Stimulated activated CD4-positive, alpha-beta T cell treated with anti-CD3 and anti-CD28 coated beads, Interleukin-4, amount 100 ng/mL, for 1 hour (primary cell): ENCODE measurements at places on chromosomes 7 and 10.

DNA sequence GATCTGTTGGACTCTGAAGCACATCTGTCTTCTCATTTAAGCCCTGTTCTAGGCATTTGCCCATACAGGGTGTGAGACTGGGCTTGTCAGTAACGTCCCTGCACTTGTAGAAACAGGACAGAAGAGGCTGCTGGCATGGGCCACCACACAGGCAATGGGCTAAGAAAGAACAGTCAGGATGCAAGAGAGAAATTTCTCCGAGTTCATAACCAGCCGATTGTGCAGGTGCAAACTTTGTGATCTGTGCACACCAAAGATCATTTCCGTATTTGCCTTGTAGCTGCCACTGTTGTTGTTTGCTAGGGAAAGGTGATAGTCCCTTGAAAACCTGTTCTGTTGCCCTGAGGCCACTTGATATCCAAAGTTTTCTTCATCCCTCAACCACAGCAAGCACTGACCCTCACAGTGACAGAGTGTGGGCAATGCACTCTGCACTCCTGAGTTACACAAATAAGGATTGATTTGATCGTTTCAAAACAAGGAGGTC is 20.3 kb downstream of the KLF6 start:
- DNase-seq: no peak

DNA sequence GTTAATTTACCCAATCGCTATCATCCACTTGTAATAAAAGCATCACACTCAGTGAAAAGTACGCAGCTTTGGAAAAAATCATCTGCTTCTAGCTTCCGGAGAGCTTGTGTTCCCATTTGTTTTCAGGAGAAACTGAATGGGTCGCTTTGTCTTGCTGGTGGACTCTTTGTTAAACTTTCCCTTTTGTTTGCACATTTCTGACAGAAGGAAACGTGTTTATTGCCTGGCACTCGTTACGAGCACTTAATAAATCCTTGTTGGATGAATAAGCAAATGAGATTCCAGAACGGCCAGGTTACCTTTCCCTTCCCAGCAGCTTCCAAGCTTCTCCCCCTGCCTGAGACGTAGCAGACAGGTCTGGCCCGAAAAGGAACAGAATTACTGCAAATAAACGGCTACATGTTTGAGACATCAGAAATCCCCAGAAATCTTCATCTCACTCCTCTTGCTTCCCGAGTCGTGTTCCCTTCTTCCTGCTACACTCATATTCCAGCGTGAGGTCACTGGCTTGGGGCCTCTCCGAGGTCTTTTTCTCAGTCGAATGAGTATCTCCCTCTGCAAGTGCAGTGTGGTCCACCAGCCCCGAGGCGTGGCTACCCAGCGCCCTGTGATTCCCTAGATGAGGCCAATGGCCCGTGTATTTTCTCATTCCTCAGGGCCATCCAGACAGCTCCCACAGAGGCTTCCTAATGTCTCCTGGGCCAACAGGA is 167.2 kb downstream of the FRMD4A start:
- no peak for DNase-seq

GRCh38 chr10:113026679-113027078 is 76.6 kb downstream of the TCF7L2 start:
- DNase-seq: no peak

- no peak for DNase-seq
Measured at GRCh38 chr10:56763090-56763489, 402.0 kb upstream of the ZWINT start.

GRCh38 chr7:15228831-15229230 is 326.3 kb upstream of the DGKB start:
- DNase-seq: no peak

- DNase-seq: no peak
Measured at GRCh38 chr7:139403601-139404000, 43.9 kb downstream of the LUC7L2 start.

DNA sequence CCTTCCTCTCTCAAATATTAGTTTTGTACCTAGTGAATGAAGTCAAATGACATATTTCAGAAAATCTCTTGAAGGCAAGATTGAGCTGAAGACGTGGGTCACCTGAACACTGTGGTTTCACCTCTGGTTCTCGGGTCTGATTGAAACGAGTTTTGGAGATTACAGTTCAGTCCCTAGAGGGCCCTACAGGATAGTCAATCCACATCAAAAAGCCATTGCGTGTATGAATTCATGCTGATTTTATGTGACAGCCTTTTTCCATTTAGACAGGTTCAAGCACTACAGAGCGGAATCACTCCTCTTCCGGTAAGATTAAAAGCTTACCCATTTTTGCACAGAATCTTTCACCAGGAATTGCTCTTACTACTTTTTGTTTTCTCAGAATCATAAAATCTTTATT is 62.2 kb downstream of the VIM start:
- DNase-seq: no peak

DNA sequence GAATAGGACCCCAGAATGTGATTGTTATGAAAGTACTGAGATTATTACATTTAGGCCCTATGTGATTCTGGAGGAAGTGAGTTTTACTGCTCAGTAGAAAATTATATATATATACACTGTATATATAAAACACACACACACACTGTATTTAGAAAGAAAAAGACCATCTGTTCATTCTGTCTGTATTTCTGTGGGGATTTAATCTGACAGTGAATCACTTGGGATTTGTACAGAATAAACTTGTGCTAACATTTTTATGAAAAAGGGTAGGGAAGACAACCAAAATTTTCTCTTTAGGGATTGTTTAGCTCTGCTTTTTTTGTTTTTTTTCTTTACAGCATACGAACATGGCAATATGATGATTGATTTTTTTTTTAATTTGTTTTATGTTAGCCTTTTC is 142.7 kb downstream of the EXOC4 start:
- DNase-seq: no peak

- DNase-seq: no peak
Measured at GRCh38 chr10:6621536-6621935, 41.5 kb upstream of the PRKCQ start.

- no peak for DNase-seq
Measured at GRCh38 chr10:98029149-98030092, 1.0 kb downstream of the CRTAC1 start.

DNA sequence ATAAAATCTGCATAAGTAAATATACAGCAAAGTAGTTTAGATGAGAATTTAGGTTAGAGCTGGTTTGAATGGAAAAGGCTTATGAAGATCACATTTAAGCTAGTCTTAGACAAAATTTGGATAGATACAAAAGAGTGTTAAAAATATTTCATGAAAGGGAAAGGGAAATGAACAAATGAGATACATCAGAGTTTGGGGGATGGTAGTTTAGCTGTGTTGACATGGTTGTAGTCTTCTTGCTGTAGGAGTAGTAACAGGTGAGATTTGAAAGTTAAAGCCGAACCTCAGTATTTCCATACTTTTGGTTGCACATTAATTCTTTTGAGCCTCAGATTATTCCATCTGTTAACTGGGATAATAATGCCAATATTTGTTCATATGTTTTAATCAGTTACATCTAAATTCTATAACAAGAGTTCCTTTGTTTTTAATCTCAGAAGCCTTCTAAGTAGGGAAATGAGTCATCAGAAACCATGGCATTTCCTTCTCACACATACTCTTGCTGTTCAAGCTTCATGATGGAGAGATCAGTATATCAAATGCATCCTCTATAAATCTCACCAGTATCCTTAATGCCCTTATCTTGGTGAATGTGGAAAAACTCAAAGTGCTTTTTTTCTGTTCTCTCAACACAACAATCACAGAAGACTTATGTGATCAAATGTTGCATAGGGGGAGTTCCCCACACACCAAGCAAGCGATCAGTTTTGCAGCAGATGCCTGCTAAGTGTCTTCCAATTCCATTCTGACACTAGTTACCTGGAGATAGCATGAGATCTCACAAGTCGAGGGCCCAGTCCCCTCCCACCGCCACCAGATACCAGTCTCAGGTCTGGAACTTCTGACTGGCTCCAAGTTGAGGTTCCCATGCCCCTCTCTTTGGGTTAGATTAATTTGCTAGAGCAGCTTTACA is 84.7 kb downstream of the MAPK8 start:
- DNase-seq: no peak

DNA sequence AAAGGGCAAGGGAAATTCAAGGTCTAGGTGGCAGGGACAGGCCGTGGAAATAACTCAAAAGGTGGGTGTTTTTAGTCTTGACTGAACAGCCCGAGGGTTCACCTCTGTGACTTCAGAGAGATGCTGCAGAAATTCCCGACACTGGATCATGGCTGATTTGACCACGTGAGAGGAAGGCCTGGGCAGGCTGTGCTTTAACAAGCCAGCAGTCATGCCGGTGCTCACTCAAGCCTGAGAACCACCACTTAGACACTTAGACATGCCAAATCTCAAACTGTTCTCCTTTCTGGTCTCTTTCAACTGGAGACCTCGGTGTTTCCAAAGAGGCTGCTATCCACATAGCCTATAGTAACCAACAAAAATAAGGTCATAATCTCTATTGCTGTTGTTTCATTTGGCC is 15.4 kb downstream of the TECTB start:
- DNase-seq: no peak

- DNase-seq: no peak
Measured at GRCh38 chr7:90569368-90569767, 26.8 kb upstream of the CDK14 start.

DNA sequence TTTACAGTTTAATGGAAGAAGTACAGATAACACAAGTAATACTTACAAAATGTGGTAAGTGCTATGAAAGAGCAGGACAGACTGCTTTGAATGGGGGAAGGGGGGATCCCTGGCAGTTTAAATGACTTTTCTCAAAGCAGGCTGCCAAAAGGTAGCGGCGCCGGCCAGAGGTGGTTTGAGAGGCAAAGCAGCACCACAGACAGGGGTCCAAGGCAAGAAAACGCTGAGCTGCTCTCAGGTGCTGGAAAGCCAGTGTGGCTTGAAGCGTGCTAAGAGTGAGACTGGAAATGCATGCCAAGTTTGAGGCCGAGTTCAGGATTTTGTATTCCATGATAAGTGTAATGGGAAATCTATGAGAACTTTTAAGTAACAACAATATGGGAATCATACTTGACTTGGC is 437.7 kb downstream of the AUTS2 start:
- no peak for DNase-seq

GRCh38 chr7:159237022-159237653 is 92.5 kb upstream of the VIPR2 start:
- DNase-seq: no peak

- DNase-seq: no peak
Measured at GRCh38 chr10:132036153-132036886, 29.4 kb upstream of the JAKMIP3 start.

- DNase-seq: no peak
Measured at GRCh38 chr7:107693396-107693795, 32.8 kb downstream of the SLC26A4 start.

- no peak for DNase-seq
Measured at GRCh38 chr10:123526356-123527064, 139.6 kb upstream of the GPR26 start.

GRCh38 chr7:73478549-73478948 is 43.5 kb downstream of the BAZ1B start:
- no peak for DNase-seq

- no peak for DNase-seq
Measured at GRCh38 chr7:11228515-11228914, 254.8 kb downstream of the PHF14 start.

DNA sequence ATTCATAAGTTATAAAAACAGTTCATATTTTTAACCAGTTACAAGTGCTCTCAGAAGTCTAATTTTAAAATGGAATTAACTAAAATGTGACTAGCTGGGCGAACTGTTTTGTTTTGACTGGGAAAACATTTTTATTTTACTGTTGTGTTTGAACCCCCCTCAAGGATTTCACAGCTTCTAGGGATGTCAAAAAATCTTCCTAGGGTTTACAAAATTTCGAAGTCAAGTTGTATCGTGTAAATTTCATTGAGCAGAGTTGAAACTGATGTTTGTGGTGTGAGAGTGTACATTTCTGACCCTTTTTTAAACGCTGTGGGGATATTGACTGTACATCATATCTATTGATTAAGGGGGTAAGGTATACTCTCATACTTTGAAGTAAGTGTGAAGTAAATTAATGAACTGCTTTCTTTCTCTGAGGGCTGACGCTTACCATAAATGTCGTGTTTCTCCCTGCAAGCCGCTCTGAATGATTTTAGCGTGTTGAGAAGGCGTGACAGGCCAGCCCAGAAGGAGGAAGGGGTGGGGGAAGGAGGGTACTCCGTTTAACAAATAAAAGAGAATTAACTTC is 1.8 kb upstream of the SP8 start:
- no peak for DNase-seq

GRCh38 chr10:95792874-95793285 is 36.9 kb downstream of the ENTPD1 start:
- DNase-seq: no peak

GRCh38 chr10:112390125-112390703 is 16.3 kb downstream of the ACSL5 start:
- no peak for DNase-seq

DNA sequence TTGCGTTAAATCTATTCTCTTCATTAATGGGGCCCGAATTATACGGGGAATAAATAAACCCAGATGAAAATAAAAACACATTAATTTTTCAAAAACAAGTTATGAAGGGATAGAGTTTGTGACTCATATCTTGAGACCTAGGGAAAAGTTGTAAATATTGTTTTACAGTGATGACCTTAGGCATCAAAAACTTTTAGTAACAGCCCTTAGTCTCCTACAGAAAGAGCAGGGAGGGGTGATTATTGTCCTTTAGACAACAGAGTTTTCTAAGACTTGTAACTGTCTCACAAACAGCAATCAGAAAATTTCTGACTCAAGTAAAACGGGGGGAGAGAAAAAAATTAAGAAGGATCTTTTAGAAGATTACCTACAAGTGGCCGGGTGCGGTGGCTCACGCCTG is 102.7 kb downstream of the COL28A1 start:
- DNase-seq: no peak
